ENCODE measurements at places on chromosomes 6 and 20.

DNA sequence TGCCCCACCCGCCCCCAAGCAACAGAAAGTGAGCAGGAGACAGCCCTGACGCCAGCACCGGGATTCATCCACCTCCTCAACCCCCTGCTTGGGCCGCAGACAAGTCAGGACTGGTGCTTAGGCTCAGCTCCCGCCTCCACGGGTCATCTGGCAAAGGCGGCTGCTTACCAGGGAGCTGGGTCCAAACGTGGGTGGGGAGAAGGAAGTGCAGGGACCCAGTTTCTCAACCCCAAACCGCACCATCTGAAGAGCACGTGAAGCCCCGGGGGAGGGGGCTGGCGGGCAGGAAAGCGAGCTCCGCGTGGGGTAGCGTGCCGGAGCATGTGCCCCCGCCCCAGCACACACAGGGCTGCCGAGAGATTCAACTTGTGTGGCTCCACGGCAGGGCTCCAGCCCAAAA is 87.2 kb downstream of the BMP7 start:
- DNase-seq, result no peak

DNA sequence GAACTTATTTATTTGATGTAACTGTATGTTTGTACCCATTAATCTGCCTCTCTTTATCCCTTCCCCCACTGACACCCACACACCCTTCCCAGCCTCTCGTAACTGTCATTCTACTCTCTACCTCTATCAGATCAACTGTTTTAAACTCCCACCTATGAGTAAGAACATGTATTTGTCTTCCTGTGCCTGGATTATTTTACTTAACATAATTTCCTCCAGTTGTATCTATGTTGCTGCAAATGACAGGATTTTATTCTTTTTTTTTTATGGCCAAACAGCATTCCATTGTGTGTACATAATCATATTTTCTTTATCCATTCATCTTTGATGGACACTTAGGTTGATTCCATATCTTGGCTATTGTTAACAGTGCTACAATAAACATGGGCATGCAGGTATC is 49.3 kb downstream of the PHACTR2 start:
- DNase-seq, result no peak

GRCh38 chr6:12508553-12508952 is 208.0 kb upstream of the PHACTR1 start:
- DNase-seq, result no peak

DNA sequence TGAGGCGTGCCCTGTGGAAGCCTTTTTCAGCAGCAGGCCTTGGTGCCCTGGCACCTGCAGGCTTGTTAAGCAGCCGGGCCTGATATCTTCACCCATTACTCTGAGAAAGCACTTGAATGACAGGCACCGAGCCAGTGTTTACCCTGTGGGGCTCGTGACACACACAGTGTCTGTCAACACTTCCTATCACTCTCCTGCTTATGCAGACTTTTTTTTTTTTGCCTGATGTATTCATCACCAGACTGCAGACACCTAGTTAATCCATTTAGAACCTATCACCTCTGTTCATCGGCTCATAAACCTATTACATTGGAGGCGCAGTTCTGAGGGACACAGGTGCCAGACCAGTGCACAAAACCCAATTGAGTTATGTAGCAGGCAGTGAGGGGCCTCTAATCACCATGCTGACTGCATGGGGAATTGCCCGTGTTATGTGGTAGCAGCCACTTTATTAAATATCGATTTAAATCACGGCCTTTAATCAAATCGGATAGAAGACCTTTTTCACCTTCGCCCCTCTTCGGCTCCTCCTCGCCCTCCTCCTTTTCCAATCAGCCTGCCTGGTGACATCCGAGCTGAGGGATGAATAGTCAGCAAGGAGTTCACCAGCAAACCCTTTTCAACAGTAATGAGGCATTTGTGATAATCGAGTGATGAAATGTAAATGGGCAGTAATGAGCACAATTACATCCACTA is 962.9 kb upstream of the SLC35B3 start:
- no peak for DNase-seq

DNA sequence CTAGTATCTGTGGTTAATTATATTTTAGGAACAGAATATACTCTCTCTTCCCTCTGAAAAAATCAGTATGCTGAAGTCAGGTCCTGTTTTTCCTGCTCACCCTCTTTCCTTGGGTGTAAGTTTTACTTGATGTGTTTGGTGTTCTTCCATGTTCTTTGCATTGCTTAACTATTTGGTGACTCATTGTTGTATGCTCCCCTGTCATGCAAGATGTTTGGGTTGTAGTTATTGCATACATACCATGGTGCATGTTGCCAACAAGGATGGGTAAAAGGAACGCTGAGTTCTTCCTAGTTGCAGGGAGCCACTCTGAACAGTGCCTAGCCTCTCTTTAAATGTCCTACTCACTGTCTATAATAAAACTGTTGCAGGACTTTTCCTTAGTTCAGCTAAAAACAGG is 207.9 kb upstream of the LAMP5 start:
- no peak for DNase-seq

- DNase-seq, result no peak
Observed at GRCh38 chr6:19052219-19052618, 665.1 kb downstream of the RNF144B start.

DNA sequence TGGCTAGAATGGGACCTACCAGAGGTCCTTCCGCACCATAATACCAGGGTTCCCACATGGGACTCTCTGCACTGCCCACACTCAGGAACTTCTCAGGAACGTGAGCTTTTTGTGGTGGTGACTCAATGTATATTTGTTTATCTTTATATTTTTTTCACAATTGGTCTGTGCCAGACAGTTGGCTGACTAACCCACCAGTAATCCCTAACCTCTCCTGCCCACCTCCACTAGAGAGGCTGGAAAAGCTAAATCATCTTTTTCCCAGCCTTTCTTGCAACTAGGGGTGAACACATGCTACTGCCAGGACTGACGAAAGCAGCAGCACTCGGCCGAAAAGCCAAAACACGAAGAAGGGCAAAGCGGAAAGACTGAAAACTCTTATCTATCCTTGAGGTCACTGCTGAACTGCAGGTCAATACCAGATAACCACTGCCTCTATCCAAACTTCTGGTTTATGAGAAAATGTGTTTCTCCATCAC is 112.9 kb downstream of the TRERF1 start:
- DNase-seq, result peak; percentile 66

- no peak for DNase-seq
Observed at GRCh38 chr20:19004975-19005374, 191.4 kb downstream of the SCP2D1 start.

DNA sequence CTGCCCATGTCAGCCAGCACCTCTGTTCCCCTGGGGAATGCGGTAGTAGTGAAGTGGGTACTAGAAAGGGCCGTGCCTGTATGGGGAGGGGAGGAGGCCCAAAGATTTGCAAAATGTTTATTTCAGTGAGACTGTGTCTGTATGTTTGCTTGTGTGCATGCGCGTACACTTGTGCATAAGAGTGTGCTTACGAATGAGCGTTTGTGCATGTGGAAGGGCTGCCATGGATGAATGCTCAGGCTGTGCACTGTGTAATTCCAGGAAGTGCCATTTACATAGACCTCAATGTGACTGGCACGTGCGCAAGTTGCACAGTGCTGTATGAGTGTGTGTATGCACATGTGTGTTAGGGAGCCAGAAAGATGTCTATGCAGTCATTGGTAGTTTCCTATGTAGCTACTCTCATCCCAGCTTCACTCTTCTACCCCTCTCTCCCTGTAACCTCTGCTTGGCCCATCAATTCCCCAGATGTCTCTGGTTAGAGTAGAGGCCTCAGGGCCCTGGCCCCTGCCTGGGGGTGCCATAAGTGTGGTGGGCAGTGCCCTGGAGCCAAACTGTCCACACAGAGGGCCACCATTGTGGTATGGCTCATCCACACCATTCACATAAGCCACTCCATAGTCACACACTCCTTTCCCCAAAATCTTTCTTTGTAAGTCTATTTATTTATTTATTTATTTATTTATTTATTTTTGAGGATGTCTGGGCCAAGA is 26.8 kb upstream of the SLC22A7 start:
- no peak for DNase-seq

DNA sequence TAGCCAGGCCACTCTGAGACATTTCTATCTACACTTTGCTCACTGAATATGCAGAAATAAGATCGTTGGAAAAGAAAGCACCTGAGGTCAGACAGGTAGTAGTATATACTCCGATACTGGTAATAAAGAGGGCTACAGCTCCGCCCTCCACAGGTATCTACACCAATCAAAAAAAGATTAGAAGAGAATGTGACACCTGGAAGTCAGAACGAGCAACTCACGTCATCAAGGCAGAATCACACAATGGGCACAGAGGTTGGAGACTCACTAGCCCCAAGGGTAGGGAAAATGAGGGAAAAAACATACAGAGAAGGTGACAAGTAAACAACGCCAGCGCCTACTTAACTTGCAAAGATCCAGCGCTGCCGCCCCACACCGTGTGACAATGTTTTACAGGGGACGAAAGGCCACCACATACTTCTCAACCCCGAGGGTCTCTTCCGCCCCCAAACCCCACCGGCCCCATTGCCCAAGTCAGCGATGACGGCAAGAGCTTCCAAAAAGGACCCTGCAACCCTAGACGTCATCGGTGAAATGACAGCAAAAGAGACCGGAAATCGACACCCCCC is 653 bp downstream of the LMBRD1 start:
- DNase-seq, result no peak

Data from activated T-cell treated with anti-CD3 and anti-CD28 coated beads, Interleukin-2, amount 50 U/mL, for 48 hours (primary cell).